Fibroblast of the aortic adventitia (primary cell): ENCODE measurements at places on chromosomes 12 and 14.

GRCh38 chr14:61872452-61872851 lies 110.2 kb downstream of the SNAPC1 start:
- no peak for DNase-seq

DNA sequence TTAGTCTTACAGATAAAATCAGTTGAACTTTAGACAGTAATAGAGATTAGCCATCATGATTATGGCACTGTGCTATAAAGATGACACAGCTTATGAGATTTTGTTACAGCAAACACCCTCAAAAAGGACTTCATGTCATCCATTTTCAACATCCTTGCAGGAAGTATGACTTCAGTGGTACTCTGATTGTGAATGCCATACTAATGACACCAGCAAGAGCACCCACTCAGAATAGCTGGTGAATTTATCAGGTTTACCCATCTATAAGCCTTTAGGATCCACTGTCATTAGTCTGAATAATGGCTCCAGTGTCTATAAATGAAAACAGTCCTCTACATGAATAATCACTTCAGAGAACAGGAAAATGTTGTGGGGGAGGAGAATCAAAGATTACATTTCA lies 615.2 kb downstream of the RPS29 start:
- no peak for DNase-seq

- peak; percentile 50 for DNase-seq
Measured at GRCh38 chr14:77406718-77407117, 16.6 kb downstream of the NOXRED1 start.

- no peak for DNase-seq
Measured at GRCh38 chr14:99852578-99852977, 59.4 kb downstream of the EML1 start.

GRCh38 chr12:54383041-54383609 lies 1.4 kb downstream of the ZNF385A start:
- peak; percentile 70 for DNase-seq
